ENCODE measurements at places on chromosomes 6 and 20.

- DNase-seq, result no peak
These were observed 111.3 kb downstream of the LRRC1 start for GRCh38 chr6:53906103-53906502.

GRCh38 chr20:40669692-40670091 is 19.3 kb downstream of the MAFB start:
- no peak for DNase-seq

DNA sequence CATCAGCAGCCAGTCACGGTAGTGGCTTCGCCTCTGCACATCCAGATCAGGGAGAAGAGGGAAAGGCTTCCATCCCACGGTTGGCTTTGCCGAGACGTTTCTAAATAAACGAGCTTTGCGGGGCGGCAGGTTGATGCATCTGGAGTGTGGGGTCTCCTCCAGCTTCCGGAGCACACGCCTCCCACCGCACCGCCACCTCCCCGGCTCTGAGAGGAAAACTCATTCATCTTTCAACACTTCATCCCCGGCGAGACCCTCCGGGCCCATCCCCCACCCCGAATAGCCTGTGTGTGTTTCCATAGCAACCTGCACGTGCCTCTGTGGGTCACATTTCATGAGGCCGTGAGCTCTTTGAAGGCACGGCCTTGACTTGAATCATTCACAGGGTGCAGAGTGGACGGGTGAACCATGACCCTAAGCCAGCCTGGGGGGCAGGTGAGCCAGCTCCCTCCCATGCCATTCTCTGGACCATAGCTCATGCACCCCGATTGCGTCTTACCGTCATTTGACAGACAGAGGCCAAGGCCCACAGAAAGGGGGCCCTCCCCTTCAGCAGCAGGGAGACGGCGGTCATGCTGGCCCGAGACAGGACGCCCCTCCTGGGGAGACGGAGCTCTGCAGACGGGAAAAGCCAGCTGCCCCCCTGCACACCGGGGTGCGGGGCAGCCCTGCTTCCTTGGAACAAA is 16.2 kb upstream of the CHRNA4 start:
- DNase-seq, result no peak

DNA sequence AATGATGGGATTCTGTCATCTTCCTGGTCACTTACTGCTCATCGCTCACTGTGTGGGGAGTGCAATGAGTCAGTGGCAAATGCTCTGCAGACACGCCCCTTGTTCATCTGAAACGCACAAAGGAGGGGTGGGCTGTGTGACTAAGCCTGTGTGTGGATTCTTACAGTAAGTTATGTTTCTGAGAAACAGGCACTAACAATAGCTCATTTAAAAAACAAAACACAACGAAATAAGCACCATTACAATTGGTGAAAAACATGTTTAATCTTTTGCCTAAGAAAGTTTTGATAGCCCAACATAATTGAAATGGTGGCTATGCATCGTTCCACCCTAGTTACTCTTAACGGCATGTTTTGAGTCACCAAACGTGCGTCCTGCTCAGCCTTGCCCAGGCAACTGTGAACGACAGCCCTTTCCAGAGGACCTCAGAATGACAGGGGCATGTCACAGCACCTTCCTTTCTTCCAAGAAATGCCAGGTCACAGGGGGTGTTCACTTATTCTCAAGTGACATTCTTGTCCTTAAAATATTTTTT is 118.4 kb upstream of the SGK1 start:
- DNase-seq, result peak; percentile 70

GRCh38 chr6:44194326-44194725 is 22.4 kb upstream of the MYMX start:
- DNase-seq, result no peak

DNA sequence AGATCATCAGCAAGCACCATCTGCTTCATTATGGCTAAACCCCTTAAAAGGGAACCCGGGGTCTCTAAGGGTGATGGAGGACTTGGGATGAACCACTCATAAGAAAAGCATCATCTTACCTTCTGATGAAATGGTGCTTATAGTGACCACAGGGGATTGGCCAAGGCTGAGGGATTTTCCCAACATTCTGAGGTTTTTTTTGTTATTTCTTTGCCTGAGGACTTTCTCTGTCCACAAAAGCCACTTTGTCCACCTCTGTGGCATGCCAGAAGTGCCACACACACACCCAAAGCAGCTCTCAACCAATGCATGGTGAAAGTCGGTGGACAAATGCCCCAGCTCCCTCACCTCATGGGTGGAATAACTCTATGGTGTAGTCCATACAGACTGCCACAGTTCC is 79.3 kb upstream of the TOP1 start:
- DNase-seq, result no peak

- DNase-seq, result no peak
These were observed 37.5 kb upstream of the ADGRF1 start for GRCh38 chr6:47079638-47080037.

GRCh38 chr6:135105710-135106109 is 51.1 kb upstream of the HBS1L start:
- no peak for DNase-seq

DNA sequence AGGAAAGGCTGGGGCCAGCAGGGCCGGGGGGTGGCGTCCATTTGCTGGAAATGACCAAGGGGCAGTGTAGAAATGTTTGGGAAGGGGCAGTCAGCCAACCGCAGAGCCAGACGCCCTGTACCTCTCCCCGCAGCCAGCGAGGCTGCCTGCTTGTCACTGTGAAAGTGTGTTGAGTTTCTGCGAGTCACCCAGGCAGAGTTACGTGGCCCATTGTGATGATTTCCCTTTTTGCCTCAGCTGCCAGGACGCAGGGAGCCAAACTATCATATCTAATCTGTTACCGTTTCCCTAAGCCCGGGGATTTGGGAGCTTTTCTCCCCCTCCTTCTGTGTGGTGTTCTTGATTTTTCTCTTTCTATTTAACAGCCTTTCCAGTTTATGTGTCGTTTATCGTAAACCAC is 67.9 kb upstream of the STX16 start:
- no peak for DNase-seq

DNA sequence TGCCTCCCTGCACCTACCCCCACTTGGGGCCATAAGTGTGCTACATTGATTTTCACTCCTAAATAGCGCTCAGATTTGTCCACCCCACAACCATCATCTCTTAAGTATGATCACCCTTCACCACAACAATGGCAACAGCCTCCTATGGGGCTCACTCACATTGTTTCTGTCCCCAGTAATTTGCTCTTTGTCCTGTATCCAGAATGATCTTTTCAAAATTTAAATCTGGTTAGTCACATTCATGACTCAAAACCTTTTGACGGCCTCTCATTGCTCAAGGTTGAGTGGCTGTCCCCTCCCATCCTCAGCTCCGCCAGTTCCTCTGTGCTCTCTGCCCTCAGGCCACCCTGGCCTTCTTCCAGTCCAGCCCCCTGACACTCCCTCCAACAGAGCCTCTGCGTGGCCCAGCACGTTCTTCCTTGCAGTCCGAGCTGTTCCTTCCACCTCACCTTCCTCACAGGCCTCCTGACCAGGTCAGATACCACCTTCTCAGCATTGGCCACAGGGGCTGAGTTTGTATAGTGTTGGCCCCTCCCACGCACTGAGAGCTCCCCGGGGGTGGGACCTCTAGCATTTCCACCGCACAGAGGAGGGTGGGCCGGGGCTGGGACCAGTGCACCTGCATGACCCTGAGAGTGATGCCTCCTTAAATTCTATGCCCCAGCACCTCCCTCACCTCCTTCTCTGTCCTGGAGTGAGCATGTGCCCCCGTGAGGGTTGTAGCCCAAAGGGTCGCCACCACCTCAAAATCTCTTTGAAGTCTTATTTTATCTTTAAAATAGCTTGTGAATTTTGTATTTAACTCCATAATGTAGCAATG is 2.4 kb upstream of the PPP1R3G start:
- DNase-seq, result no peak

- peak; percentile 71 for DNase-seq
These were observed at the start of gene FAM210B for GRCh38 chr20:56358600-56359211. Gene FAM210B (plus strand): TSS chr20:56358974. CDS start chr20:56359006, 32 bp downstream.

DNA sequence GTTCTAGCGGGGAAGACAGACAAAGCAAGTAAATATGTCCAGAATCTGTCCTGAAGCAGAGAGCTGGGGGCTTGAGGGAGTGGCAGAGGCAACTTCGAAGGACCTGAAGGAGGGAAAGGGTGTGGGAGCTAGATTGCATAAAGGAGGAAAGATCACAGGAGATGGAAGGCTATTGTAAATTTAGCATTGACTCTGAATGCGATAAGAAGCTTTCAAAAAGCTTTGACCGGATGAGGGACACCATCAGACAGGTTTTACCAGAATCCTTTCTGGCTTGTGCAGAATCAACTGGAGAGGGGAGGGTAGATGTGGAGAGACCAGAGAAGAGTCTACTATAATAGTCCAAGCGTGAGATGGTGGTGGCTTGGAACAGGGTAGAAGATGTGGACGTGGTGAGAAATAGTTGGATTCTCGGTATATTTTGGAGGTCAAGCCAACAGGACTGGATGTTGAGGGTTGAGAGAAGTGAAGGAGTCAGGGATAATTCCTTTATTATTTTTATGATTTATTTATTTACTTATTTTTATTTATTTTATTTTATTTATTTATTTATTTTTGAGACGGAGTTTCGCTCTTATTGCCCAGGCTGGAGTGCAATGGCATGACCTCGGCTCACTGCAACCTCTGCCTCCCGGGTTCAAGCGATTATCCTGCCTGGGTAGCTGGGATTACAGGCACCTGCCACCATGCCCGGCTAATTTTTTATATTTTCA is 19.9 kb upstream of the RIPOR3 start:
- DNase-seq, result no peak

GRCh38 chr20:53360852-53361251 is 232.8 kb downstream of the ZNF217 start:
- no peak for DNase-seq

DNA sequence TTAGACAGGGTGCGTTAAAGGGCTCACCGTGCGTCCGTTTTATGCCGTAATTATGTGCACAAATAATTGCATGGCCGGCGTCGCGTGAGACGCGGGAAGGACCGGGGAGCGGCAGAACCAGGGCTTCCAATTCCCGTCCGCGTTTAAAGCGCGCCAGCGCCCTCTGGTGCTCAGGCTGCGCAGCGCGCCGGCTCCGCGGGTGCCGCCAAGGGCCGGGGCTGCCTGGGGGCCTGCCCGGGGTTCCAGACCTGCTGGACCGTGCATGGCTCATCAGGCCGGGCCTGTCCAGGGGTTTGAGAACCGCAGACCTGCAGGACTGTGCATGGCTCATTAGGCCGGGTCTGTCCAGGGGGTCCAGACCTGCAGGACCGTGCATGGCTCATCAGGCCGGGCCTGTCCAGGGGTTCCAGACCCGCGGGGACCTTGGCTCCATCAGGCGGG is 369.0 kb downstream of the THBS2 start:
- peak; percentile 58 for DNase-seq

DNA sequence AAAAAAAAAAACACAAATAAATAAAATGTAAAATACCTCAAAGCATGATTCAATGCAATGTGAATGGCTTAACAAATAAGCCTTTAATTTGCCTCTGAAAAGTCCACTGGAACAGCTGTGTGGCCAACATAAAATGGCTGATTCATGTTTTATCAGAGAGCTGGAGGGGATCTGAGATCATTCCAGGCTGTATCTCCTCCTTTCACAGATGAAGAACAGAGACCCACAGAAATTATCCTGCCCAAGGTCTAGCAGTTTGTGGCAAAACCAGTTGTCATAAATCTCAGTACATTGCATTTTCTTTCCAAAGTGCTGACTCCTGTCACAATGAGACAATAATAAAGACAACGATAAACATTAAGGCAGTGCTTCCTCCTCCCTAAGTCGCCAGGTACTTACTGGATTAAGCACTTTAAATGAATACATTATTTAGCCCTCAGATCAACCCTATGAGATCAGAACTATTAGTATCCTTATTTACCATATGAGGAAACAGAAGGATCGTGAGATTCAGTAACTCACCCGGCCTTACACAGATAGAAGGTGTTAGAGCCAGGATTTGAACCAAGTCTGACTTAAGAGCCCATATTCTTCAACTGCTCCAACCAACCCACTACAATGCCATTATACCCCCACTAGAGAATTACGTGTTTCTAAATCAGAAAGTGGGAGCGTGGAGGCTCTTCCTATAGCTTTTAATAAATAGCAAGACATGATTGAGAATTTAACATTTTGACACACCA is 118.3 kb downstream of the KIF13A start:
- no peak for DNase-seq

DNA sequence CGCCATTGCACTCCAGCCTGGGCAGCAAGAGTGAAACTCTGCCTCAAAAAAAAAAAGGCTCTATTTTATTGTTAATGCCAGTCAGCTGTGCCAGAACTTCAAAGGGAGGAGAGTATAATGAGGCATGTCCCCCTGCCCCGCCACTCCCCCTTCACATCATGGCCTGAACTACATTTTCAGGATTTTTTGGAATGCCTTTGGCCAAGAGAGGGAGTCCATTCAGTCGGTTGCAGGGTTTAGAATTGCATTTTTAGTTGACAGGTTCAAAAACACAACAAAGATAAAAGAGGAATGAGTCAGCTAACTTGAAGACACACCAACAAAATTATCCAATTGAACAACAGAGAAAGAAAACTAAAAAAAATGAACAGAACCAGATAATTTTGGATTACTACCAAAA is 59.1 kb downstream of the CEP43 start:
- no peak for DNase-seq

DNA sequence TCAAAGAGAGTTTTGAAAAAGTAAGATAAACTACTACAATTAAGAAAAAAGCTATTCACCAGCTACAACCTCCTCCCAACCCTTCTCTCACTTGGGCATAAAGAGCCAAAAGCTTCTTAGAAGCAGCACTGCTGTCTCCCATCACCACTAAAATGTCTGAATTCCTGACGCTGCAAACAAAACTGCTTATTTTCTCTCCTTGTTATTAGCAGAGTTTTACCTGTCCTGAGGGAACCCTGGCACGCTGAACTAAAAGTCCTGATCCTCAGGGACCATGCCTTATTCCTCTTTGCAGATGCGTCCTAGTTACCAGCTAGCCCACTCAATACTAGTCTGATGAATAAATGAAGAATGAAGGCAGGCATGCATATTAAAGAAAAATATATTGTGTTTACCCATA is 1.1 kb downstream of the HACE1 start:
- no peak for DNase-seq

- no peak for DNase-seq
These were observed 39.0 kb upstream of the CD93 start for GRCh38 chr20:23125159-23125558.

GRCh38 chr6:105014954-105015353 is 58.0 kb downstream of the LIN28B start:
- DNase-seq, result no peak

DNA sequence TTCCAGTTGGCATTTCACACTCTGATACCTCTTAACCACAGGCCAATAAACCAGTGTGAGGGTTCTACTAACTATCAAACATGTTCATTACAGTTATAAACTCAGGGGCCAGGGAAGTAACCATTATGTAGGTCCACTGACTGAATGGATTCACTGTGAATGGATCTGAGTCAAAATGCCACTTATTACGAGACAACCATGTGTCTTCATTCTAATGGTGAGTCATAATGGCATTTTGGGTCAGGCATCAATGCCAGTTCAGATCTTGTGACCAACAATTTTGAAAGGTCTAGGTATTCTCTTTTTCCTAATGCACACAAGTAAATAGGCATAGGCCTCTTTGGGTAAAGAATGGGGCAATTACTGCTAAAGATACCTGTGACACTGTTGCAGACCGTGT is 112.2 kb upstream of the HEY2 start:
- no peak for DNase-seq
